ENCODE measurements at places on chromosomes 7 and 10.

GRCh38 chr10:132152896-132153580, 33.7 kb upstream of the DPYSL4 start:
- no peak for DNase-seq

- DNase-seq: no peak
These were observed 217.9 kb downstream of the OTUD1 start for GRCh38 chr10:23656735-23657134.

DNA sequence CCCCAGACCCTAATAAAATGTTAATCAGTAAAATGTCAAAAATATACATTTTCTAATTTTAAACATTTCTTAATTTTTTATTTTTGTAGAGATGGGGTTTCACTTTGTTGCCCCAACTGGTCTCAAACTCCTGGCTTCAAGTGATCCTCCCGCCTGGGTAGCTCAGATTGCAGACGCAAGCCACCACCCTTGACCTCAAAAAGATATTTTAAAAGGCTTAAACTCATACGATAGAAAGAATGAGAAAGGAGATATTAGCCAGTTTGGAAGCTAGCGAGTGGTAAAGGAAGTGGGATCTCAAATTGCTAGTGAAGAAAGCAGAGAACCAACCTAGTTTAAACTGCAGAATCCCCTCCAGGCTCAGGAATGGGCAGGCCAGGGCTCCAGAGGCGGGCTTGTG, 4.5 kb downstream of the WIPI2 start:
- no peak for DNase-seq

DNA sequence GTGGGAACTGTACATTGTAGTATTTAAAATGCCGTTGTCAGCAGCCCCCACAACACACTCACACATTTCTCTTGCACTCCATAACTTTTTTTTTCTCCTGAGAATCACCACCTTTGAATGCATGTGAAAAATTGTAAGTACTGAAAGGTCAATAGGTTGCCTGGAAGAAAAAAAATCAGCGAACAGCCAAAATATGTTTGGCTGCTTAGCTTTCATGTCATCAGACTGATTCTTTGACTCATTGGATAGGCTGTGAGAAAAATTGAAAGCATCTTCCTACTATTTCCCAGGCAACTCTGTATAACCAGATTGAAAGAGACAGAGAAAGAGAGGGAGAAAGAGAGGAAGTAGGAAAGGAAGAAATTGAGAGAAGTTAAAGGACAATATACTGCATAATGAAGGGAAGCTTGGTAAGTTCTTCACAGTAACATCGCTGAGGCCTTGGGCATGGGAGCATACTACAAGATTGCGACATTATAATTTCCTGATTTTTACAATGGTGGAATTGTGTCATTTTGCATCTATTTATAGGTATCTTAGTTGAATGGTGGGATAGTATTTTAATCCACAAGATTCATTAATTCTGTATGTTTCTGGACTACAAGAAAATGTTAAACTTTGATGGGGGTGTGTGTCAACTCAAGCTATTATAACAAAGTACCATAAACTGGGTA, 249.3 kb upstream of the KCND2 start:
- DNase-seq: no peak

DNA sequence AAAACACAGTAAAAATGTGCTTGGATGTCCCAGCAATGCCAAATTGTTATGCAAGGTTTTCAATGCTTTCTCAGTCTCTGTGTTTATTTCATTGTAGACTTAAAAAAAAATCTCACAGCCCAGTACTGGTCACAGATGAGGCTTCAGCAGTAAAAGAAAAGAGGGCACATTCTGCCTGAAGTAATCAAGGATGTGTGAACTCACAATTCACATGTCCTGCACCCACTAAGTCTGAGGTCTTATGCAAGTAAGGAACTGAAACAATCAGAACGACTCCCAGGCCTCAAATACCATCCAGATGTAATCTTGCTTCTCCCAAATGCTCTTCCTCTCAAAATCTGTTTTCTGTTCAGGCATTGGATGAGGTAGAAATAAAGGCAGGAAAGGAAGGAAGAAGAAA, 33.7 kb downstream of the ADRB1 start:
- DNase-seq: no peak

- peak; percentile 41 for DNase-seq
These were observed 8.7 kb upstream of the BHLHA15 start for GRCh38 chr7:98202367-98203195.

GRCh38 chr7:138359870-138360559, 100.0 kb upstream of the TRIM24 start:
- no peak for DNase-seq

DNA sequence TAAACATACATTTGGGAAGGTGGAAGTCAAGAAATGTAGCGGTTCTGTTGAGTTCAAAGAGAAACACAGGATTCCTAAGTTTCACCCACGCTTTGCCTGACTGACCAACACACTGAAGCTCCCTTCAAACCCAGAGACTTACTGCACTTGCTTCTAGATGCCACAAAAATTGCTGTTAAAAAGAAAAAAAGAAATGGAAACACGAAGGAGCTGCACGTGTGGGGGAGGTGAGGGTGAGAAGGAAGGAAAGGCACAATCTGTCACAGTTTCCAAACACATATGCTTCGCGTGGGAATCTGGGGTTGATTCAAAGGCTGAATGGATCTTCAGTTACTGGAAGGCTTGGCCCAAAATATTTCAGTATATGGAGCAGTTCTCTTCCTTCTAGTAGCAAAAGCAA, 495.6 kb downstream of the DNAJB6 start:
- DNase-seq: no peak

All from central memory CD8-positive, alpha-beta T cell (primary cell).